Prostate gland (tissue), 2 donors: ENCODE measurements at places on chromosomes 6 and 20. TPM values are rescaled to one million over a fixed set of nuclear protein-coding genes. Genes with fewer than 3 reads are reported as not detected.

GRCh38 chr6:126127659-126128058 is 141.3 kb downstream of the TRMT11 start:
- no peak for DNase-seq

DNA sequence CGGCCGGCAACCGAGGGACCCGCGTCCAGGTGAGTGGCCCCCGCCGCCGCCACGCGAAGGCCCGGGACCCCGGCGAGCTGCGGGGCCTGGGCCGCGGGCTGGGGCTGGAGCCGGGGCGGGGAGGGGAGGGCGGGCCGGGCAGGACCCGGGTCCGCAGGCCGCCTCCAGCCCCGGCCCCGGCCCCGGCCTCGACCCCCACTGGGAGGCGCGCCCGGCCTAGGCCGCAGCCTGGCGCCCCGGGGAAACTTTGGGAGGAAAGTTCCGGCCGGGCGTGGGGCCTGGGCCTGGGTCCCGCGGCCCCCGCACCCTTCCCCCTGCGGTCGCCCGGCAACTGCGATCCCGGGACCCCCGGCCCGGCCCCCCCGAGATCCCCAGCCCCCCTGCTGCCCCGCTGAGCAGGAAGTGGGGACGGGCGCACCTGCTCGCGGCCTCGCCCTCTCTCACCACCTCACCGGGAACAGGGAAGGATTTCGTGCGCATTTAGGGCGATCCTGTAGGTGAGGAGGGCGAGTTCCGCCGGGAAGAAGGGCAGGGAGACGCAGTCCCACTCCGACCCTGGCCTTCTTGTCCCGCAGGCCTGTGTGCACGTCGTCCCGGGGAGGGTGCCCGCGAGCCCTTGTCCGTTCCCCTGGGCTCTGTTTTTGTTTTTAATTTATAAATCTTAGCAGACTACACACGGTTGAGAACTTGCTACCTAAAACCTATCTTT is 402 bp downstream of the OSBPL2 start:
- no peak for DNase-seq

- DNase-seq, result no peak
Observed at GRCh38 chr6:56833127-56833791, 121.6 kb upstream of the BEND6 start.

GRCh38 chr20:20447196-20447595 is 79.3 kb downstream of the INSM1 start:
- no peak for DNase-seq

- DNase-seq, result no peak
Observed at GRCh38 chr20:588476-588875, 21.6 kb downstream of the TCF15 start.

DNA sequence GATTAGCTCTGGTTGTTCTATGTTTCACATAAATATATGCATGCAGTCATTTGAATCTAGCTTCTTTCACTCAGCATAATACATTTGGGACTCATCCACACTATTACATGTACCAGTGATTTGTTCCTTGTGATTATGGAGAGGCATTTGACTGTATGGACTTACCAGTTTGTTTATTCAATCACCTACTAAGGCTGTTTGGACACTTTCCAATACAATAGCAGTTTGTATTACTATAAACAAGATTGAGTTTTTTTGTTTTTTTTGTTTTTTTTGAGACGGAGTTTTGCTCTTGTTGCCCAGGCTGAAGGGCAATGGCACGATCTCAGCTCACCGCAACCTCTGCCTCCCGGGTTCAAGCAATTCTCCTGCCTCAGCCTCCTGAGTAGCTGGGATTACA is 109.8 kb upstream of the DST start:
- DNase-seq, result no peak

DNA sequence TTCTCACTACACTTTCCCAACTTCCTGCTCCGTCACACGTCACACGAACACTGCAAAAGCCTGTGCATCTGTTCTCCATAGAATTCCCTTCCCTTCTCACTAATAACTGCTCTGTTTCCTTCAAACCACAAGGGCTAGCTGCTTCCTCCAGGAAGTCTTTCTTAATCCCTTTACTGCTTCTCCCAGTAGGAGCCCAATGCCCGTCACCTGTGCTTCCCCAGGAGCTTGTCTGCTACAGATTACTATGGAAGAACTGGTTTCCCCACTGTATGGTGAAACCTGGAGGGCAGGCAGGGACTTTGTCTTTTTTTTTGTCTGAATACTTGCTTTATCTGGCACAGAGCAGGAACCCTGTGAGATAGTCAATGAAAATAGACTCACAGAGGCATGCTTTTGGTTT is 444.7 kb upstream of the MAP3K7 start:
- DNase-seq, result no peak

GRCh38 chr6:16398587-16398986 is 160.2 kb downstream of the GMPR start:
- DNase-seq, result no peak

DNA sequence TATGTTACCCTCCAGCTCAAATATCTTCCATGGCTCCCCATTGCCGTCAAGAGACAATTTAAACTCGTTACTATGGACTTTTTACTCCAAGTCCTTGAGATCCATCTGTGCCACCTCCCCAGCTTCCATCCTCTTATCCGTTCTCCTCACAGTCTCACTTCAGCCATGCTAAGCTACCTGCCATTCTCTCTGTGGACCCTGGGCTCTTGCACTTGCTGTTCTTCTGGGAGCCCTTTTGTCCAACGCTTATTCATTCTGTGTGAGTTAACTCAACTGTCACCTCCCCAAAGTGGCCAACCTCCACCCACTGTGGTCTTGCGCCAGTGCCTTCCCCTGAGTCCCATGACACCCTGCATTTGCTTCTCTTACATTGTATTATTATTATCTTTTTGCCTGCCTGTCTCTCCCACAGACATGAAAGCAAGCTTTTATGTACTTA is 132.4 kb downstream of the BCAS1 start:
- no peak for DNase-seq

DNA sequence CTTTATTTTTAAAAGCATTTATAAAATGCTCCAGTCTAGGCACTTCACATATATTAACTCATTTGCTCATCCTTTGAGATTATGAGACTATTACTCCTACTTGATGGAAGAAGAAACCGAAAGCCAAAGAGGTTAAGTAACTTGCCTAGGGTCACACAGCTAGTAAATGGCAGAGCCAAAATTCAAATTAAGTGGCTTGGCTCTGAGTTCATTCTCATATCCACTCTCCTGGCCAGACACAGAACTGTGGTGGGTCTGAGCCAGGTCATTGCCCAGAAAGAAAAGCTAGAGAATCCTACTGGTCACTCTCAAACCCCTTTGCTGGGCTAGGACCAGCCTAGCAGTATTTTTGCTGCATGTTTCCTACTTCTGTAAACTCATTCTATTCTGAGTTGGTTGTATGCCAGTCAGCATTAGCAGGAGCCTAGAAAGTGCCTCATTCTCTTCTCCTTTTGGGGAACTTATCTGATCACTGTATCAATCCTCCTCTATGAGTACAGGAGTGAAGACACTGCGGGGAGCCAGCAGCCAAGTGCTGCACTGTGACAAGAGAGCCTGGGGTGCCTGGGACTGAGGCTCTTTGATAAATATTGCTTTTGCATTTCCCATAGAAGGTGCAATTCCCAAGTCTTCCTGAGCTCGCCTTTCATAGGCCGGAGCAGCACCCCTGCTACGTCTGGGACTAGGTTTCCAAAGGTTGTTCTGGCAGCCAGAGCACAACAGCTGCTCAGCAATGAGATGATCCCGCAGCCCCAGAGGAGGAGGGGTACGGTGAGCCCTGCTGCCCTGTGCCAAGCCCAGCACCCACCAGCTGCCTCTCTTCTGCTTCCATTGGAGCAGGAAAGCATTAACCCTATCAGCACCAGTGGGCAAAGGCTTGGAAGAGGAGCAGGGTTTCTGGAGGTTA is 728.3 kb downstream of the MAFB start:
- no peak for DNase-seq

- DNase-seq, result no peak
Observed at GRCh38 chr6:139249395-139249794, 42.4 kb downstream of the TXLNB start.

- peak; percentile 94 for DNase-seq
Observed at GRCh38 chr6:53359095-53359842, 10.5 kb upstream of the ELOVL5 start.

GRCh38 chr6:13655700-13656099 is 40.6 kb downstream of the NOL7 start:
- no peak for DNase-seq

DNA sequence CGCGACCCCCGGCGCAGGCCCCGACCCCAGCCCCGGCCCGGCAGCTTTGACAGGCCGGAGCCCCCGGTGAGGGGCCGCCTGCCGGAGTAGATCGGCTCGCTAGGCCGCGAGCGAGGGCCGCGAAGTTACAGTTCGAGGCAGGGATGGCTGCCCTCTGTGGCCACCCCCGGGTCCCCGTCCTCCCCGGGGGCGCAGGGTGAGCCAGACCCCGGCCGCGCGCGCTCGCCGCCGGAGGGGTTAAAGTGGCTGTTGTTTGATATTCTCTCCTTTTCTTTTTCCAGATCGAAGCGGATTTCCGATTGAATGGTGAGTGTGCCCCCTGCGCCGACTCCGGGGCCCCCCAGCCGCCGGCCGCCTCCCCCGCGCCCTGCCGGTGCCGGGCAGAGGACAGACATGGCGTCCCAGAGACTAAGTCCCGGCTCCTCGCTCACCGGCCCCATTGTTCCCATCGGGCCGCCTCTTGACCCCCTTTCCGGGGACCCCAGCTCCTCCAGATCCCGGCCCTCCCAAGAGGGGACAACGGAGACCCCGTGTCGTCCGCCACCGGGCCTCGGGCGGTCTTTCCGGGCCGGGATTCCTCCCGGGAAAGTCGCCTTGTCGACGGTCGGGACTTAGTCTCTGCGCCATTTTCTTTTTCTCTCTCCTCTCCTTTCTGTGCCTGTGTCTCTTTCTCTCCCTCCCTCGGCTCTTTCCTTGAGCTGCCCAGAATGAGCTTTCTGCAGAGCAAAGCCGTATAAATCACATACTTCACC is 704 bp downstream of the TOP1 start:
- DNase-seq, result no peak

DNA sequence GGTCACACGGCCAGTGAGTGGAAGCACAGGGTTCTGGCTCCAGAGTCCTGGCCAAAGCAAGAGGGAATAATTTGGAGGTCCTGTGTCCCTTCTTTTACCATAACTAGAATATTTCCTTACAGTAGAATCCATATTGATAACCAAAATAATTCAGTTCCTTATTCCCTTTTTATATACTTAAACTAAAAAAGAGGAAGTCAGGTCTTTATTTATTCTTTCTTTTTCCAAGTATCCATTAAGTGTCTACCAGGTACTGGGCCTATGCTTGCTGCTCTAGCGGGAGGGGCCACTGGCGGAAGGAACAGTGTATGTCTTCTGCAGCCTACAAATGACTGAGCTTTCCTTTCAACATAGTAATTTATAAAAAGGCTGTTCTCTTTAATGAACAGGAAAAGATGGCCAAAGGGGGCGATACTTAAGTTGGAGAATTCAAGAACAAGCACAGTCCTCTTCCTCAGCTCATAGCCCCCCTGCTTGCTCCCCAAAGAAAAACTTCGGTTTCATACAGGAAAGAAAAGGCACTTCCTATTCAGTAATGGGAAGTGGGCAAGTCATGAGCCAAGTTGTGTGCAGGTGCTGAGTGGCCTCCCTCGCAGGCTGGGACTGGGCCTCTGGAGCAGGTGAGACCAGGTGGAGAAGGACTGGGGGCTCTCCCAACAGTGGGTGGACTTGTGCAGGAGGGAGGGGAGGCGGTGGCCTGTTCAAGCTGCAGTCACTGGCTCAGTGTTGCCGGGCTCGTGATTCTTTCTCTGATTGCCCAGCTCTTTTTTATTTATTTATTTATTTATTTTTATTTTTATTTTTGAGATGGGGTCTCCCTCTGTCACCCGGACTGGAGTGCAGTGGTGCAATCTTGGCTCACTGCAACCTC is 110.9 kb downstream of the ARMC2 start:
- no peak for DNase-seq

- no peak for DNase-seq
Observed at GRCh38 chr6:111871207-111871606, 2.0 kb downstream of the FYN start.

DNA sequence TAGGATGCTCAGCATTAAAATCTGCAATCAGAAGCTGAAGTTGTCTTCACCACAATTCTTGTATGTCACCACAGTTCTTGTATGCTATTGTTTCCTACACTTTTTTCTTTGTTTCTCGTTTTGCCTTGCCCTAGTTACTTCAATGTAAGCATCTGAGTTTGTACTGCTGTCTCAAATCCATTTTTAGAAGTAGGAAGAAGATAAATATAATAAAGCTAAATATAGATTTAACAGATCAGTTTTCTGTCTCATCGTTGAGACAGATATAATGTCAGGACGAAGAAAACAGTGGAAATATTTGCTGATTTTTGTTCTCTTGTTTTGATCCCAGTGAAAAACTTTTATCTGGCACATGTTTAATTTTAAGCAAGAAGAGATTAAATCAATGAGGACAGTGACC is 318.0 kb downstream of the QKI start:
- no peak for DNase-seq

- DNase-seq, result no peak
Observed at GRCh38 chr6:55286824-55287223, 40.4 kb upstream of the GFRAL start.

GRCh38 chr6:99841297-99841696 is 152.7 kb downstream of the MCHR2 start:
- DNase-seq, result no peak

DNA sequence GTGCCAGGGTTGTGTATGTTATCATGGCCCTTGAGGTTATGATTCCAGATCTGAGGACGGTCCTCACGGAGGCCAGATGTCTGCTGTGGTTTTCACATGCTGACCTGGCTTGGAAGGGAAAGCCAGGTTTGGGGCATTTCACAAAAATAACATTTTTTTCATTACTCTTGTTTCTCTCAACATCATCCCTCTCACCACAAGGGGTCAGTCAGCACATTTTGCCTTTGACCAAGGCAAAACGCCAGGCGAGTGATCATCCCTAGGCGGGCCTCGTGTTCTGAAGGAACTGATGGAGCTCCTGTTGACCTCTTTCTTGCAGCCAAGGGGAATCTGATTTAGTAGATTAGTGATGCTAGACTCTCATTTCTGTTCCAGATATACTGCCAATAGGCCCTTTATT is 133.5 kb downstream of the TBC1D7 start:
- peak; percentile 13 for DNase-seq

GRCh38 chr6:47252633-47253032 is 57.1 kb downstream of the TNFRSF21 start:
- no peak for DNase-seq

GRCh38 chr6:88403486-88403885 is 237.3 kb upstream of the CNR1 start:
- no peak for DNase-seq

GRCh38 chr6:145138469-145139139 is 596.7 kb downstream of the EPM2A start:
- no peak for DNase-seq

- no peak for DNase-seq
Observed at GRCh38 chr6:14888575-14889000, 357.3 kb upstream of the JARID2 start.

The SMPDL3A gene
- total RNA-seq, result 7.6 TPM

The SERPINB6 gene
- 155 TPM for total RNA-seq

The RBPJL gene
- total RNA-seq, result not detected

The BPIFA1 gene
- not detected for total RNA-seq

The ADTRP gene
- 1.0 TPM for total RNA-seq

The LIN28B gene
- 2.6 TPM for total RNA-seq

The RREB1 gene
- 71.0 TPM for total RNA-seq

The GGTLC1 gene
- total RNA-seq, result not detected

The REM1 gene
- total RNA-seq, result 1.3 TPM

The SLC35D3 gene
- 0.23 TPM for total RNA-seq

The CST4 gene
- total RNA-seq, result 7.9 TPM

The CPNE5 gene
- 64.5 TPM for total RNA-seq

The PCK1 gene
- total RNA-seq, result not detected

The PACRG gene
- 2.9 TPM for total RNA-seq

The EMILIN3 gene
- 7.4 TPM for total RNA-seq

The CLDN20 gene
- total RNA-seq, result not detected
